ENCODE measurements at places on chromosomes 7 and 10.

DNA sequence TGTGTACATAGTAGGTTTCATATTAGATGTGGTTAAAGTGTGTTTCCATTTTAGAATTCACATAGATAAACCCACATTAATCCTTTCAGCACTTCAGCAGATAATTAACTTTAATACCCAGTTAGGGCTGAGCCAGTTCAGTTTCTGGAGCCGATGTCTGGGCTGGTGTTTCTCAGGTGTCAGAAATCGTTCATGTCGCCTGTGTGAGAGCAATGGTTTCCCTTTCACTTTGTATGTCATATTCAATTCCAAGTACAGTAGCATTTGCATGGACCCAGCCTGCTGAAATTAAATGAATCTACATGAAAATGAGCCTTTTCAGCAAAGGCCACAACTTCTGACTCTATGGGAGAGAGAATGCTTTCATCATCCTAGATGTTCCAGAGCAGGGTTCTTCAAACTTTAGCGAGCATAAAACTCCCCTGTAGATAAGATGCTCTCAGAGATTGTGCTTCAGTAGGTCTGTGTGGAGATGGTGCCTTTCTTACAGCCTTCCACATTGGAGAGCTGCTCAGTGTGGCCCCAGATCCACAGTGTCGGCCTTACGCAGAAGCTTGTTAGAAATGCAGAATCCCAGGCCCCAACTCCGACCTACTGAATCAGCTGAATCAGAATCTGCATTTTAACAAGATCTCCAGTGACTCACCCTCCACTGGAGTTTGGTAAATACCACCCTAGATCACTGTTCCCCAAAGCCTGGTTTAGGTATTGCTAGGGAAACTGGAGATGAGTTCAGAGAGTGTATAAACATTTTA, 19.6 kb downstream of the WIPF3 start:
- no peak for DNase-seq

- no peak for DNase-seq
These were observed 186.1 kb downstream of the SRPK2 start for GRCh38 chr7:105202616-105203015.

DNA sequence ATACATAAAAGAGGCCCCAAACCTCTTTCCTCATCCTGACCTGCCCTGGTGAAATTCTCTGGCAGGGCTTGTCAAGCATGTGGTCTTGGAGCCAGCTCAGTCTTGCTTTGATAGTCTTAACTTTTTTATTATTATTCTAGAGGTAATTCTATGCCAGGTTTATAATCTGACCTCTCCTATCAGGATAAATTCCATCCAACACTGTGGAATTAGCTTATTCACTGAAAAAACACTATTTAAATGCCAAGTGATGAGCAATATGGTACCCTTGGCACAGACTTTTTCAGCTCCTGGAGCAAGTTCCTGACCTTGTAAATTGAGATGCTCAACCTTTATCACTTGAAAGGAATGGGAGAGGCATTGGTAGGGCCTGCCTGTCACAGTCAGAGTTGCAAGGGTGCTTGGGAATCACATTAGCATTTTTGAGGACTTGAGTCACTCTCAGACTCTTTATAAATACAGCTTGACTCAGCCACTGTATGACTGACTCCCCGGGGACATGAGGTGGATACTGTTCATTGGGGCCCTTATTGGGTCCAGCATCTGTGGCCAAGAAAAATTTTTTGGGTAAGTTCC, at the start of gene CPA4:
Gene CPA4 (plus strand): TSS at position 480 of the 576 bp plus-strand sequence. CDS start 20 bp downstream, at position 500.
- DNase-seq, result peak; percentile 66

- no peak for DNase-seq
These were observed at the start of gene SOSTDC1 for GRCh38 chr7:16465469-16466361. TSS of gene SOSTDC1 (minus strand) at chr7:16465738. CDS start at chr7:16465668, 70 bp downstream.

GRCh38 chr7:42972699-42973500, 40.7 kb downstream of the MRPL32 start:
- DNase-seq, result peak; percentile 98

GRCh38 chr10:111785921-111786320, 397.6 kb downstream of the GPAM start:
- DNase-seq, result no peak

GRCh38 chr10:86524225-86524962, 2.8 kb upstream of the WAPL start:
- no peak for DNase-seq

DNA sequence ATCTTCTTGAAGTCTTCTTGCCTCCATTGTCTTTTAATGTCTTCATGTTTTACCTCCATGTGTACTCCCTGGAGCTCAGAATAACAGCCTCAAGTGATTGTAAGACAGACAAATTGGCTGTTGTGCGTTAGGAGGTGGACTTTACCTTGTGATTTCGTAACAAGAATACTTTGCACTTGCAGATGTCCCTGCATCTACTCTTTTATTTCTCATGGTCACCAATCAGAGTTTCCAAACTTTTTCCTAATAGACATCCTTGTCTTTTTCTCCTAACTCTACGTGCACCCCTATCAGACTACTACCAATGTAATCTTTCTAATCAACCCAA, 172.3 kb downstream of the NRP1 start:
- DNase-seq, result no peak

DNA sequence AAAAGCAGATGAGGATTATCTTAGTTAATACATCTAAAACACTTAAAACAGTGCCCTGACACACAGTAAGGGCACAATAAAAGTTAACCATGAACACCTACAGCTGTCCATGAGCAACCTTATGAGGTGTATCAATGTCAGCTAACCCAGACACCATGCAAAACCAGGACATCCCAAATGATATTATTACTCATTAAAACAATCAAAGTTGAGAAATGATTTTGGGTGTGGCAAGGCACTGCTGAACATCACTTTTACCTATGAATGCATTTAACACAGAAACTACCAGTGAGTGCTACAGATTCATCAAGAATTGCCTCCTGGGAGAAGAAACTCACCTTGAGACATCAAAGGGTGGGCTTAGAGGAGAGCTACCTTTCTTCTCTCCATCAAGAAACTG, 18.3 kb downstream of the IRF5 start:
- no peak for DNase-seq

DNA sequence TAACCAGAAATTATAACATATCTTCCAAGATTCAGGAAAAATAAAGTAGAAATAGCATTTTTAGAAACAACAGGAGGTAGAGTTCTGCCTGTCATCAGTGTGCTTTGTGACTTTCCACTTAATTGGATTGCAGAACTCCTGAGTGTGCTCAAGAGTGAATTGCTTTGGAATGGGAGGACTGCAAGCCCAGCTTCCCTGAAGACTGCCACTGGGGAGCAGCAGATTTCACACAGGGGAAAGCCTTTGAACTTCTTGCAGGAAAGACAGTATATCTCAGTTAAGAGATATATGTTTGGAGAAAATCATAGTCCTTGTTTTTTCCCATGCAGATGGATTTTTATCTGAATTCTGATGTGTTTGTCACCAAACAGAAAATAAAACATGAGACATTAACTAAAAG, 124.5 kb downstream of the TMEM168 start:
- DNase-seq, result no peak

DNA sequence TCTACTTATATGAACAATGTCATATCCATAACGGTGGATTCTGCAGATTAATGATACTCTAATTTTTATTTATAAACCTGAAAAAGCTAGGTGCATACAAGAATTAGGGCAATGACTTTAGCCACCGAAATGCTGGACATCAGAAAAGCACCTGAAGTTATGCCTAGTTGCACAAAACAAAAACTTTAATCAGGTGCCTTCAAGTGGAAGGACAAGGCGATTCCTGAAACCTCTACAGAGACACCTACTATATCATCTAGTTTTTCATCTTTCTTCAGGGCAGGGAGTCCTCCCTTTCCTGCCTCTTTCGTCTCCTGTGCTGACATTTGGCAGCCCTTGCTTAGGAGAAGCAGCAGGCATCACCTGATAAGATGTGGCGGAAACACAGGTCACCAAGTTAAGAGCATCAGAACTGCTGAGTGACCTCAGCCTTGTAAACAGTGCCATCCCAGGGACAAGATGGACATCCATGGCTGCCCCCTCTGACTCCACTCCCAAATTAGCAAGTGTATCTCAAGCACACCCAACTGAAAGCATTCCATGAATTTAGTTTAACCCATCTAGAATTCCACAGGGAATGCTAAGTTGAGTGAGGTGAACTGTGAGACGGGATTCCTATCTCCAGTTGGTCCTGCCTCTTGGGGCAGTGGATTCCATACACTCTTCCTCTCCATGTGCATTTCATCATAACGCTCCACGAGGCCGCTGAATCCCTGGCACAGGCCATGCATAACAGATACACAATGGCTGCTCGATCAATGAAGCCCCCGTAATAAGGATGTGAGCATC, 5.8 kb downstream of the ITPRIP start:
- DNase-seq, result no peak

- no peak for DNase-seq
These were observed 49.0 kb upstream of the STK17A start for GRCh38 chr7:43533801-43534479.

DNA sequence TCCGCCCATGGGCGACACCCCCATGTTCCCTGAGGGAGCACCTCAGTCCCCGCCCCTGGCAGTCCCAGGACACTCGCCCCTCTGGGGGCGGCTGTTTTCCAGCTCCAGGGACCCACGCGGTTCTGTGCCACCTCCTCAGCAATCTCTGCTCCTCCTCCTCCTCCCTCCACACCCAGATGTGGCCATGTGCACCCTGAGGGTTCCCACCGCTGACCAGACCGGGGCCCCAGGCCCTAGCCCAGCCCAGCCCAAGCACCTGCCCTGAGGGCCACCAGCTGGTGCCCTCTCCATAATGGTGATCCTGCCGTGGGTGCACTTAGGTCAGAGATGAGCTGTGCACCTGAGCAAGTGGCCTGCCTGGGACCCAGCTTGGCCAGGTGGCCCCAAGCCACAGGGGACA, 25.1 kb downstream of the AP5Z1 start:
- no peak for DNase-seq

- DNase-seq, result no peak
These were observed 166.2 kb downstream of the FAM107B start for GRCh38 chr10:14608381-14609001.

- peak; percentile 20 for DNase-seq
These were observed 136.1 kb downstream of the SEMA3A start for GRCh38 chr7:84058311-84059076.

GRCh38 chr7:159067576-159068487, 76.8 kb downstream of the VIPR2 start:
- no peak for DNase-seq

DNA sequence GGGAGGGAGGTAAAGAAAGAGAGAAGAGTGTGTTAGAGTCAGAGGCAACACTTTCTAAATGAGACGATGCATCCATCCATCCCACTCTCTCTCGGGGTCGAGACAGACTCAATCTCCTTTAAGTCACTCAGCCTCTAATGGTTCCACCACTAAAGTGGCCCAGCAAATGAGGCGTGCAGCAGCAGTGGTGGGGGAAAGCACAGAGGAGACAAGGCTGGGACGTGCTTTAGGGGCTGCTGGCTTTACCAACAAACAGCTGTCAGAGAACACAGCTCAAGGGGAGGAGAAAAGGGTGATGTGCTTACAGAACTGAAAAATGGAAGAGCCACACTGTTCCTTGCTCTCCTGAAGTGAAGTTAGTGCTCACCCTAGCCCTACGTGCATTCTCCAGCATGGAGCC, 4.5 kb upstream of the SEC31B start:
- DNase-seq, result no peak

- DNase-seq, result no peak
These were observed 30.5 kb downstream of the CPED1 start for GRCh38 chr7:121019018-121019417.

DNA sequence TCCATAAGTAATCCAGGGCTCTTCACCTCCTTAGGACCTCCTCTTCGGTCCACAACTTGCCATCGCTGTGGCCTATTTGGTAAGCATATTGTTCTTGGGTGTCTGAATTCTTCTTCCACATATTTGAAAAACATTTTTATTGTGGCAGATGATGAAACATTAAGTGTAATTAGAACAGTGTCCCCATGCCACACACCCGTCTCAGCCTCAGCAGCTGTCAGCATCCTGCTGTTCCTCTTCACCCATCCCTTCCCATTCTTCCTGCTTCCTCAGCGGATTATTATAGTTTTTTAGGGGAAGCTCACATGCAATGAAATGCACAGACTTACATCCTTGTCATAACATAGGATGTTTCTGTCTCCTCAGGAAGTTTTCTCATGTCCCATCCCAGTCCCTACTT, 20.1 kb downstream of the TDRD1 start:
- DNase-seq, result no peak

GRCh38 chr10:29389935-29390334, 101.1 kb downstream of the LYZL1 start:
- DNase-seq, result no peak

DNA sequence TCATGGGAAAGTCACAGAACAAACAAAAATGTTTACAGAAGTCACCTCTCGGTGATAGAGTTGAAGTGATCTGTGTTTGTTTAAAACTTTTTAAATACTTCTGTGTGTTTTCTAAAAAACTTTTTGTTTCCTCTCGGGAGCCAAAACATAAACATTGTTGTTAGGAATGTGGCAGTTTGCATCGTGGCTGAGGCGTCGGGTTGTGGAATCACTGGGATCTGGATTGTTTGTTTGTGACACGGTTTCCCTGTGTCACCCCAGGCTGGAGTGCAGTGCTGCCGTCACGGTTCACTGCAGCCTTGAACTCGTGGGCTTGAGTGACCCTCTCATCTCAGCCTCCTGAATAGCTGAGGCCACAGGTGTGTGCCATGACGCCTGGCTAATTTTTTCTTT, 29.0 kb upstream of the SUN1 start:
- no peak for DNase-seq

- DNase-seq, result no peak
These were observed 33.8 kb downstream of the NOLC1 start for GRCh38 chr10:102185811-102186527.

DNA sequence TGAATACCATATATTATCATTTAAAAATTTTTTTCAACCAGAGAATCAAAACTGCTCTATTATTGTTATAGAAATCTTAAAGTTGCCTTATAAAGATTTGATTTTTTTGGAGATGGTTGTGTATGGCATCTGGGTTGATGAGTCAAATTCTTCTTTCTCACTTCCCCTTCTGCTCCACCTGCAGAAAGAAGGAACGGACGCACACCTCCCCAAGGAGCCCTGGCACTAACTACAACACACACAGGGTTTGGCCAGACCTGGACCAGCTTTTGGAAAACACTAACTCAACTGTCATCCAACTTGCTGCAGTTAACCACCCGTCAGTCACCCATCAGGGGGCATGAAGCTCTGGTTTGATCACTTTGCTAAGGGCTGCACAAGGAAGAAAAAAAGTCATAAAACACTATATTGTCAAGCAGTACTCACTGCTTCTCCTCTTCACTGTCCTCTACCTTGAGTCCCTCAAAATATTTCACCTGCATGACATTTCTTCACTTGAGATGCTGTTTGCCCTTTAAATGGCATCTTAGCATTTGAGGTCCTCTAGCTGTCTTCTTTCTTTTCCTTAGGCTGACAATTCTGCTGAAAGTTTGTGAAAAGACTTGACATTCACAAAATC, 266.7 kb upstream of the PHF14 start:
- no peak for DNase-seq
